Activated CD8-positive, alpha-beta memory T cell treated with anti-CD3 and anti-CD28 coated beads for 48 hours (primary cell): ENCODE measurements at places on chromosomes 6 and 20.

DNA sequence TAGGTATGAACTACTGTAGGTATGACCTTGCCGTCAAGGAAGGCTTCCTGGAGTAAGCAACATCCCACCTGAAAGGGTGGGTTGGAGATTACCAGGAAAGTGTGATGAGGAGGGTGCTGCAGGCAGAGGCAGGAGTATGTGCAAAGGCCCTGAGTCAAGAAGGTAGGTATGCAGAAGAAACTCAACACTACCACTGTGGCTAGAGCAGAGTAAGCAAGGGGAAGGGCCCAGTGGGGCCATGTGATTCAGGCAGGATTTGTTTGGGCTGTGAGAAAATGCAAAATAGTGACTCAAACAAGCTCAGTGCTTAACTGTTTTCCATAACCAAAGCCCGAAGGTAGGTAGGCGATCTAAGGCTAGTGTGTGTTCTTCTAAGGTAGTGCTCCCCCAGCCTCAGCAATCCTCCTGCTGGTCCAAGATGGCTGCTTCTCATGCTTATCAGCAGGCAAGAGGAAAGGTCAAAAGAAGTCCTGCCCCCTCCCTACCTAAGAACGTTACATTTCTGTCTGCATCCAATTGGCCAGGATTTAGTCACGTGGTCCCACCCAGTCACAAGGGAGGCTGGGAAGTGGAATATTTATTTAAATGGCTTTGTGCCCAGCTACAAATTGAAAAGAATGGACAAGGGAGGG lies 36.2 kb upstream of the HMGA1 start:
- DNase-seq = no peak

- DNase-seq = no peak
These were observed 44.6 kb downstream of the SAMD5 start for GRCh38 chr6:147553099-147553498.

- peak; percentile 71 for DNase-seq
These were observed 40.4 kb upstream of the HMGA1 start for GRCh38 chr6:34196116-34196832.

- DNase-seq = no peak
These were observed 2.0 kb downstream of the ZNF318 start for GRCh38 chr6:43367245-43367984.

- no peak for DNase-seq
These were observed 426.6 kb upstream of the MAP3K7 start for GRCh38 chr6:91013511-91013910.

DNA sequence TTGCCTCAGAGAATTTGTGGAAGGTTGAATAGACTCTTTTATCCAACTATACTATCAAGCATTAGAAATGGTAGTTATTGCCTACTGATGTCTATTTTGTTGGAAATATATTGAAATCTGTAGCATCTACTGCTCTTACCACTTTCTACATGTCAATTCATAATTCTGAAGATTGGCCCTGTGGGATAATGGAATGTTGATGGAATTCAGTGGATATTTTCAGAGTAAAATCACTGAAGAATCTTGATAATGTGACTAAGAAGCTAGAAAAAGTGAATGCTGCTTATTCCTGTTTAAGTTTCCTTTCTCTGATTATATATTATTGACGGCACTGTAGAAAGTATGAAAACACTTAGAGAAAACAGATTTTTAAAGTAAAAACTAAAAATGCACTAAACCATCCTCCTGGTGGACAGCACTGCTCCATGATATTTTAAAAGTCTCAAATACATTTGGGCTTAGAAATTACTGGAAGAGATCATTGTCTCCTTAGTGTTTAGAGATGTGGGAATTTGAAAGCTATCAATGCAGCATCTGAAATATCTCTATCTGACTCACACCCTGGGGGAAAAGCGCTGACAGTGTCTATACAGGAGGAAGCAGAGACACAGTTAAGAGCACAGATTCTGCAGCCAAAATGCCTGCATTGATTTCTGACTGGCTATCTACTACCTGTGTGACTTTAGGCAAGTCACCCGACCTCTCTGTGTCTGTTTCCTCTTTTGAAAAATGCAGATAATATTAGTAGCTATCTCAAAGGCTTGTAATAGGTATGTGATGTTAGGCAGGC lies 37.9 kb upstream of the RCAN2 start:
- DNase-seq = no peak

DNA sequence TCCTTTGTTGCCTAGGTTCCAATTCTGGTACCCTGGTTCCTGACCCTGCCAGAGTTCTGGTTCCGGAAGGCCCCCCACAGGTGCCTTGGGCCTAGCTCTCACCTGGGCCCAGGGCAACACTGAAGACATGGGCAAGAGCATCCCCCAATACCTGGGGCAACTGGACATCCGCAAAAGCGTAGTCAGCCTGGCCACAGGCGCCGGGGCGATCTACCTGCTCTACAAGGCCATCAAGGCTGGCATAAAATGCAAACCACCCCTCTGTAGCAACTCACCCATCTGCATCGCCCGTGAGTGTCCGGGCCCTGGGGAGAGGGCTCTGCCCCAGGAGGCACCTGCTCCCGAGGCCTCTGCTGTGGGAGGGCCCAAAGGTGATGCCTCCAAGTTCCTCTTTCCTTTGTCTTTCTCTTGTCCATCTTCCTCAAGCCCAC lies at the start of gene ARMC12:
Gene ARMC12, plus strand, starts transcription at position 51 of the 431 bp plus-strand sequence. Its CDS starts 77 bp downstream, at position 128.
- no peak for DNase-seq

GRCh38 chr6:134930463-134930862 lies 19.4 kb downstream of the ALDH8A1 start:
- no peak for DNase-seq

DNA sequence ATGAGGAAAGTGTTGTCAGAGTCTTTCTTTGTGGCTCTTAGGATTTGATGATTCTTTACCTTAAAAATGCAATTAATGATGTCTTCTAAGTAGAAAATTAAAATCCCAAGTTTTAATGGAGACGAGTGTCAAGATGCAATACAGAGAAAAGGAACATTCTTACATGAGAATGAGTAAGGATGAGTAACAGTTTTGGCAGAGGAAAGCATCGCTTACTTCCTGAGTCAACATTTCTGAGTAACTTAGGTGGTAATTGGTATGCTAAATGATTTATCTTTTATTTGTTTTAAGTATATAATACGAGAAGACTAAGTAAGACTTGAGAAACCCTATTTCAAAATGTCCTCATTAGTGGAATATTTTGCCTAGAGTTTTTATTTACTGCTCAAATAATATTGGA lies 101.3 kb downstream of the RTN4IP1 start:
- DNase-seq = no peak

DNA sequence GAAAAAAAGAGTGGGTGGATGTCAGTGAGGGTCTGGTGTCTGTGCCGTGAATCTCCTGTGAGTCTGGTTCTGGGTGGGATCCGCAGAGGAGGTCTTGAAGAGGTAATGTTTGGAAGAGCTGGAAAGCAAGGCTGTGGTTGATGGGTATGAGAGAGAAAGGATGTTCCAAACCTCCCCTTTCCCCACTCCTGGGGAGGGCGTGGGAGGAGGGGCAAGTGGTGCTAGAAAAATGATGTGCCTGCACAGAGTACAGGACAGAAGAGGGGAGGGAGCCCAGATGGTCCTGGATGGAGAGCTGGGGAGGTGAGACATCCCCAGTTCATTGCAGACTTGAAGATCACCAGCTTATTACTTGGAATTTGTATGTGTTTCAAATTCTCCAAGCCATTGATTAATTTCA lies 3.1 kb downstream of the CNPY3 start:
- DNase-seq = no peak

GRCh38 chr6:169190144-169190584 lies 63.5 kb downstream of the THBS2 start:
- no peak for DNase-seq

GRCh38 chr20:49635166-49635565 lies 67.2 kb upstream of the PTGIS start:
- DNase-seq = no peak

DNA sequence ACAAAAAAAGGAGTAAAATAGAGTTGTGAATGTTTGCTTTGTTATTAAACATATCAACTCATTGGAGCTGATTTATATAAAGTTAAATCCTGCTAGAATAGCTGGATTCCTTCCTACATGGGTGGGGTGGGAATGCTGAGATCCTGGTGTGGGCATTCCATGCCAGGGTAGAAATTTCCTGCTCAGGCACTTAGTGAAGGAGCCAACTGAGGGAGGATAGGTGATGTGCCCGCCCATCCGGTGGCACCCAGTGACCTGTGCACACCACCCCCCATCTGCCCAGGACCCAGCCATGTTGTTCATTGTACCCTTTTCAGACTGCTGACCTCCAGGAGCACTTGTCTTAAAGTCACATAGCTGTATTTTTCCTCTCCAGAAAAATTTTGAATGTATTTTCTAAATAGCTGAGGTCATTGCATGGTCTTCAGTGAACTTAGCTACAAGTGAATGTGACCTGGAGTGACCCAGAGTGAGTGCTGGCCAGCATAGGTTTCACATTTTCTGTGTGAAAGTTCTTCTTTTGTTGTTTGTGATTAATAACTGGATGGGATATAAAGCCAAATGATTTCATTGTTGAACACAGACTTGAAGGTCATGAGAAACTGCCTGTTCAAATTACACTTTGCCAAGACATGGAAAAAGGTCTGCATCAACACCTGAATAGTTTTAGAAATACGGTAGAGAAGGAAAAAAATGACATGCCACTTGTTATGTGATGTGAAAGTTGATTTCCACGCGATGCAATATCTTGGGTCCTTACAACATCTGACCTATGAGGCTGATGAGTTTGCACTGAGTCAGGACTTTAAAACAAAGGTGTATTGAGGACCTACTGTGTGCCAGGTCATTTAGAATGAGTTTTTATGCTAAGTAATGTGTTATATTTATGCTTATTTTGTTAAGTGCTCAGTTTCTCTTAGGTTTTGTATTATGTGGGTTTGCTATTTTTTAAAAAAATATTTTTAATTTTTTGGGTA lies 77.2 kb downstream of the UTRN start:
- no peak for DNase-seq
